ENCODE measurements at places on chromosomes 5 and 9.
A peak's percentile ranks its signal among the peaks of the same experiment; 100 is the strongest.

DNA sequence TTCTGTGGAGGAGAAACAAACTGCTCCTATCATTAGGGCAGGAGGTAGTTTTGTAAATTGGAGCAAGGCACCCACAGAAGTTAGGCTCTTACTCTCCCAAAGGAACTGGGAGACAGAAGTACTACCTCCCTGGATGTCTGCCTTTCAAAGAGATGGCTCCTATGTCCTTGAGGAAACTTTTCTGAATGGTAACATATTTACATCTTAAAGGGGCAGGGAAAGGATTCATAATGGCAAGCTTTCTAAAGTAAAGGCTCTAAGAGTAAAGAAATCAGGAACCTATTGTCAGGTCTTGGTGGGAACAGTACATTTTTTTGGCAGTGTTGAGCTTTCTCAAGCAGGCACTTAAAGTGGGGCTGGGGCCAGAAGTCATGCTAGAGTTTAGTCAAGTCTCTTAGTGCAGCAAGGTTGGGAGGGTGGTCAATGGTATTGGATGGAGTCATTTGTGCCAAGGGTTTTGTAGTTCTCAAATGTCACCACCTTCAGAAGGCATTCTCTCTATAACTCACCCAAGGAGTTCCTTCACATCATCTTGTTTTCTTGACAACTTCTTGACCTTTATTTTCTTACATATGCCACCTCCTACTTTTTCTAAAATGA lies 26.3 kb upstream of the NDFIP1 start:
- no peak for DNase-seq

DNA sequence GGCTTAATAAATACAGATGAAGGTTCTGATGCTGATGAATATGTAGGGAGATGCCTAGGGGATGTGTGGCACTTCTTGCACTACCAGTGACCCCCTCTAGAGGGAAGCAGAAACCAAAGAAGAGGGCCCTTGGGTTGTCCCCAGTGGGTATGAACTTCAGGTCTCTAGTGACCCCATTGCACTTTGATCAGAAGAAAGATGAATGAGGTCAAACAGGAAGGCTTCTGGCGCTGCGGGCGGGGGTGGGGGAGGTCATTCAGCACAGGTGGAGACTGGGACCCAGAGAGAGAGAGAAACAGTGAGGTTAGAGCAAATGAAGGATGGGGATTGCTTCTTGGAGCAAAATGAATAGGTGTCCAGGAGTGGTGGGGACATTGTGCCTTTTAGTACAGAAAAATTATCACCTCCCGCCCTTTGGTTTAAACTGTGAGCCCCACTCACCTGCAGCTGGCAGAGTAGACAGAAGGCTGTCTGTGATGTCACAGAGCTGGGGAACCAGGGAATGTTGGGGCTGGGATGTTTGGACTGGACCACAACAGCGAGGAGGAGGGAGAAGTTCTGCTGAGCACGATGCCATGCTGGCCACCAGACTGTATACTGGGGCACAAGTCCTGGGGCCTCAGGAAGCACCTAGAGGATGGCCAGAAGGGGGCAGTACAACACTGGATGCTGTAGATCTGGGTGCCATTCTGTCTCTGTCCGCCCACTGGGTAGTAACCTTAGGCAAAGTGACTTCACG lies at the start of gene TEX48:
Gene TEX48, minus strand, starts transcription at position 599 of the 739 bp plus-strand sequence. CDS start 10,469 bp downstream, outside the sequence.
- DNase-seq: peak; percentile 79

- no peak for DNase-seq
Measured at GRCh38 chr5:173563246-173563645, 53.2 kb downstream of the BOD1 start.

DNA sequence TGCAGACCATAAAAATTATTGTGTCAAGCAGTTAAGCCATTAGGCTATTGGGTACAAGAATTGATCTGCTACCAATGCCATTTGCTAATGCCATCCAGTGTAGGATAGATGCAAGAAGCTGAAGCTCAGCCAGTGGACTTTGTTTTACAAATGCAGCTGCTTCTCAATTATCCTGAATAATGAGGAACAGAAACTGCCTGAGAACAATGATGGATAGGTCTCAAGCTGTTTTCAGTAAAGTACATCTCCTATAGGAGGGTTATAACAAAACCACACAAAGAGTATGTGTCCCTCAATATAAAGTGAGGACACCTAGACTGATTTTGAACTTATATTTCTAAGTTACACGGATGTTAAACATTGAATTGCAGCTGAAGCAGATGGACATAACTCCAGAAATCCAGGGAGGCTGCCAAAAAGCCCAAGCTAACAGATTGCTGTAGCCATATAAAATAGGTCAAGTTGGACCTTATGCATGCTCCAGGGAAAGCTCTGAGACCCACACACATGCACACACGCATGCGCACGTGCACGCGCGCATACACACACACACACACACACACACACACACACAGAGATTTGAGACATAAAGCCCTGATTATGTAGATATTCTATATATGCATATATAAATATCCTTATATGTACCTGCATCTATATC lies 482.7 kb upstream of the CD180 start:
- no peak for DNase-seq

- peak; percentile 76 for DNase-seq
Measured at GRCh38 chr5:177378884-177379883, 5.0 kb upstream of the SLC34A1 start.

- DNase-seq: peak; percentile 49
Measured at GRCh38 chr5:175344331-175345195, 99.4 kb downstream of the DRD1 start.

DNA sequence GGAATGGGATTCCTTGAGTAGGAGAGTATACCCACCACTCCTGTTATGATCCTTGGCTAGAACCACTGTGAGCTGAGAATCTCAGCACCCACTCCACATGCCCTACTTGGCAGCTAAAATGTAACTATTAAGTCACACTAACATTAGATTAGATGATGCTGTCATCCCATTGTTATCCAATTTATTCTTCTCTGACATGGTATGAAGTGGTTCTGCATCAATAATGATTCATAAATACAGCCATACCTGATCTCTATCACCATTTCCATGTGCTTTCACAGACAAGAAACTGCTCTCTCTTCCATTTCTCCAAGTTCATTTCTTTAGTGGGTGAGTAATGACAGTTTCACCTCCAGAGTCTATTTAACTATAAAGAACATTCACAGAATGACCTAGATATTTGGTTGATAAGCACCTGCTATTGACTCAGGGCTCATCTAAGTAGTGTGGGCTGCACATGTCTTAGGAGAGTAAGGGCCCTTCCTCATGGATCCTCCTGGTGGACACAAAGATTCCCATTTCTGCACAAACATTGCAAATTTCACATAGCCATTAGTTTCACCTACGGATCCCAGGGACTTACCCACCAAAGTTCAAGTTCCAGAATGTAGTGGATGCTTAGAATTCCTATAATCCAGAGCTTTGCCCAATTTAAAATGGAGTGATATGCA lies 187.9 kb downstream of the EBF1 start:
- DNase-seq: no peak

DNA sequence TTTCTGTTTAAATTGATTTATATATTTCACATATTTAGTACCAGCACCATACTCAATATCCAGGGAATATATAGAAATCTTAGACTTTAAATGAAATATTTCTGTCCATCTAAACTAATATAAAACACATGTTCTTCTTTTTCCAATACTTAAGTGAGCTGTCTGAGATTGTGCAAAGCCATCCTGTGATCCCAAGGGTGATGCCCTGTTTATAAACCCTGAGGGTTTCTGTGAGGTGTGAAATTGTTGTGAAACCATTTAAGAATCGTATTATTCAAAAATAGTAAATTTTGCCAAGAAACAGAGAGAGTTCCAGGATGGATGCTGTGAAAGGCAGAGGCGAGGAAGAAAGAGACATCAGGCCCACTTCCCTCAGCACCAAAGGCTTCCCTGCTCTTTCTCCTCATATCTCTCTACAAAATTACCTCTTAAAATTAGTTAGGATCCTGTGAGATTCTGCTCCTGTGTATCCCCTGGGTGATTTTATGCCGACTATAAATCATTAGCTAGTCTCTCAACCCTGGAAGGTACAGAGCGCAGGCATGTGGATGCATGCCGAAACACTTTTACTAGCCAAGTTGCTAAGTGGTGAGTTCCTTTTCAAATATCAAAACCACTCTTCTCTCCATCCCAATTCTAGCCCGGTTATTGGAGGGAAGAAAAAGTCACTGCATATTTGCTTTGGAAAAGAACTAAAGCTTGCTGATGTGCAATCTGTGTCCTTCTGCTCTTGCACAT lies 183.0 kb downstream of the GLIS3 start:
- DNase-seq: peak; percentile 83

GRCh38 chr9:93071464-93071863 lies 13.0 kb downstream of the SUSD3 start:
- DNase-seq: no peak

- DNase-seq: no peak
Measured at GRCh38 chr5:4659851-4660250, 480.3 kb upstream of the ADAMTS16 start.

DNA sequence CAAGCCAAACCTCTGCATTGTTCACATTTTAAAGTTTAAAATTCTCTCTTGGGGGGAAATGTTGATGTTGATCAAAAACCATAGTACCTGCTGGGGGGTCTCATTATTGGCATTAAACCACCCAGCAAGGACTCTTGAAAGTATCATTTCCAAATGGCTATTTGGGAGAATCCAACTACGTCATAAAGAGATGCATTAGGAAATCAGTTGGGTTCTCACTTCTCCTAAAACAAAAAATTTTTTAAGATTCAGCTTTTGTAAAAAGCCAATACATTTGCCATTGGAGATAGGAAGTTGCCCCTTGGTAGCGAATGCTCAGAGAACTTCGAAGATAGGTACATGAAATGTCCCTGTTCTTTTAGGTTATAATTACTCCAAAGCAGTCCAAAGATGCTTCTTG lies 96.4 kb downstream of the GNAQ start:
- DNase-seq: no peak

DNA sequence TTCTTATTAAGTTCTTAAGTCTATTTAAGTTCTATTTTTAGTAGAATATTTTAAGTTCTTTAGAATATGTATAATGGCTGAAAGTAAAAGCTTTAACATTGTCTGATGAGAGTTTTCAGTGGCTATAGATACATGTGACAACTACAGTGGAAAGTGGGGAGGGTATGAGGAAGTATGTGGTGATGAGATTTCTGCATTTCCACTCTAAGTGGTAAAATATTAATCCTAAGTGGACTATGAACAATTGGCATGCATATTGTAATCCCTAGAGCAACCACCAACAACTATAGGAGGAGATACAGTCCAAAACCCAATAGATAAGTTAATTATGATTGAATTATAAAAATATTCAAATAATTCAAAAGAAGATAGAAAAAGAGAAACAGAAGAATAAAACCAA lies 183.6 kb downstream of the GADD45G start:
- DNase-seq: no peak

DNA sequence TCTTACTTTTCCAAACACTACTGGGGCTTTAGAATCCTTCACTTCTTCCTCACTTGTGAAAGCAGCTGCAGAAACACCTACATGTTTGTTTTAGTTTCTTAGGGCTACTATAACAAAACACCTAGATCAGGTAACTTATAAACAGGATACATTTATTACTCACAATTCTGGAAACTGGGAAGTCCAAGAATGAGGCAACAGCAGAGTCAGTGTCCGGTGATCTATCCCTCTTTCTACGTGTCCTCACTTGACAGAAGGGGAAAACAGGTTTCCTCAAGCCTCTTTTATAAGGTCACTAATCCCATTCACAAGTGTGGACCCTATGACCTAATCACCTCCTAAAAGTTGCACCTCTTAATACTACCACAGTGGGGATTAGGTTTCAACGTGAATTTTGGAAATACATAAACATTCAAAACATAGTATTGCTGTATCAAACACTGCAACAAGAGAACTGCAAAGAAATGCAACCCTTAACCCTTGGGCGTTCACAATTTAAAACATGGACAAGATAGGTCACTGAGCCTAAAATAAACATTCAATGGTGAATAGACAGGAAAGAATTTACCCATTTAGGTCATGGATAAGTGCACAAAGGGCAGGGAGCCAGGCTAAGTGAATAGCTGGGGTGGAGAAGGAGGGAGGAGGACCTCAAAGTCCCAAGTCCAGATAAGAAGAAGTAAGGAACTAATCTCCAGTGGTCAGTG lies 104.3 kb downstream of the PIK3R1 start:
- no peak for DNase-seq

DNA sequence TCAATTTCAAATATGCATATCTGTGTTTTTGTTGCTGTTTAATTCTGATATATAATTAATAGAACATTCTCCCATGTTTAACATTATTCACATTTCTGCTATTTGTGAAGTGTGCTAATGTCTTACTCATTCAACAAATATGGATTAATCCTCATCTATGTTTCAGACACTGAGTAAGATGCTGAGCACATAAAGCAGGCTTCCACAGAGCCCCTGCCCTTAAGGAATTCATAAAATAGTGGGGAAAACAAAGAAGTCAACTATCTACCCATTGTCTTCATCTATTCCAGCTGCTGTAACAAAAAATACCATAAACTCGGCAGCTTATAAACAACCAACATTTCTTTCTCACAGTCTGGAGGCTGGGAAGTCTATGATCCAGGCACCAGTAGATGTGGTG lies 333.3 kb downstream of the SEMA5A start:
- peak; percentile 57 for DNase-seq

- peak; percentile 13 for DNase-seq
Measured at GRCh38 chr9:137176302-137177182, 4.7 kb upstream of the TMEM210 start.

- no peak for DNase-seq
Measured at GRCh38 chr5:58088941-58089340, 370.9 kb downstream of the PLK2 start.

GRCh38 chr5:117131876-117132275 lies 557.3 kb upstream of the SEMA6A start:
- DNase-seq: peak; percentile 4

DNA sequence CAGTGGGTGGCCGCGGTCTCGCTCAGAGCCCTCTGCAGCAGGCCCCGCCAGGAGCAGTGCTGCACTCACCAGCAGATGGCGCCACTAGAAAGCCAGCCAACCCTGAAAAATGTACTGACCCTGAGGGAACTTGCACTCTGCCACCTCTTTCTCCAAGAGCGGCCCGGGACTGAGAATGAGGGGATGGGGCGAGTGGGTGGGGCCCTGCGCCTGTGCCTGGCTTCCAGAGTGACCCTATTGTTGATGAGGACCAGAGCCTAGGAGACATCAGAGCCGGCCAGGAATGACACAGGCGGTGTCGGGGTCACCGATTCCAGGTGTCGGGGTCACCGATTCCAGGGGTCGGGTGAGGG lies 2.9 kb upstream of the IL17B start:
- DNase-seq: peak; percentile 78

GRCh38 chr9:130382636-130383349 lies 62.0 kb upstream of the ASS1 start:
- DNase-seq: no peak

DNA sequence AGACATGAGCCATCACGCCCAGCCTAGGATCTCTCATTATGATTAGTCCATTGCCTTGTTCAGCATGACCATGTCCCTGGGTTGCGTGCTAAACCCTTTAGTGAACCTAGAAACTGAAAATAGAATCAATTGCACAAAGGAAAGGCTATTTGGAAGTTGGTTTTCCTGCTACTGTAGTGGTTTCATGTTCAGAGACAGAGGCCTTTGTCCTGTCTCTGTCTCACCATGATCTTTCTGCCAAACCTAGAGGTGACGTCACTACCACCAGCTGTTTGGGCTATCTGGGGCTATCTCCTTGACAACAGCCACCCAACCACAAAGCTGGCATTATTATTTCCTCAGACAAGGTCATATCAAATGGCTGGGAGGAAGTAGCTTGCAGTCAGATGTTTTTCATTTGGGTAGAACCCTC lies 4.0 kb upstream of the CDK5RAP2 start:
- peak; percentile 74 for DNase-seq
